ENCODE measurements at places on chromosomes 11 and 22.

DNA sequence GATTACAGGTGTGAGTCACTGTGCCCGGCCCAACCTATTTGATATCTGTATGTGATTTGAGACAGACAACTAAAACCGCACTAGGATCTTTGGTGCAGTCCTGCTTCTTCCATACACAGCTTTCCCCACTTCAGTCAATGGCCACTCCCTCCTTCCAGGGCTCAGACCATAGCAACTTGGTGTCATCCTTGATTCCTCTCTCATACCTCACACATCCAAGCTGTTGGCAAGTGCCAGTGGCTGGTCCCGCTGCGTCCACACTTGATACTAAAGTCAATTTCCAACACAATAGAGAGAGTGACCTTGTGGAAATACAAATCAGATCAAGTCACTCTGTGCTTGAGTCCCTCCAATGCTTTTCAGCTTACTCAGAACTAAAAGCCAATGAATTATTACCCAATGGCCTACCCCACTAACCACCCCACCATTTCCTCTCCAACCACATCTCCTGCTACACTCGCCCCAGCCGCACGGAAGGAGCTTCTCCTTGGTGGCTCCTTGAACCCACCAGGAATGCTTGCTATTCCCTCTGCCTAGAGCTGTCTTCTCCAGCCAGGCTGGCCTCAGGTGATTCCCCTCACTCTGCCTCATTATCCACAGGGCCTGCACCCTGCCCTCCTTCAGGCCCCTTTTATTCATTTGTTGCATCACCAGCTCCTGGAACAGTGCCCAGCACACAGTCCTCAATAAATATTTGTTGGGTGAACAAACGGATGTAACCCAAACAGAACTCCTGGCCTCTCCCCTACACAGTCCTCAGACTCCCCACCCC, 12.9 kb downstream of the ABTB2 start:
- no peak for DNase-seq

- DNase-seq, result no peak
These were observed 1406.8 kb downstream of the TBC1D22A start for GRCh38 chr22:48169227-48169626.

DNA sequence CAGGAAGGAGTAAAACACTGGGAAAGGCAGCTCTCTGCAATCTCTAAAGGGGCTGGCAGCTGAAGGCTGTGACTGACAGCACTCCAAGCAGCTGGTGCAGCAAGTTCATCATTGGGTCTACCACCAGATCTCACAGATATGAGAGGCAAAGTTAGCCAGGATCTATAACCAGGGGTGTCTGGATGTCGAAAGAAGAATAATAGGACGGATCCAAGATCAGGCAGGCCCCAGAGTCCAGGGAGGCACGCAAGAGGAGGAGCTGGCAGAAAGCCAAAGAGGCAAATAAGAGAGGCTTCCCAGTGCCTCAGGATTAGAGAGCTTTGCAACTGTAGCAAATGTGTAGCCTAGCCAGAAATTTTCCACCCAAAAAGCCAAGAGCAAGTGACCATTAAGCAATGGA, 77.1 kb downstream of the RBMXL2 start:
- DNase-seq, result no peak

GRCh38 chr11:66843776-66844495, 695 bp downstream of the RCE1 start:
- peak; percentile 15 for DNase-seq

- no peak for DNase-seq
These were observed 1.7 kb downstream of the TMEM184B start for GRCh38 chr22:38271101-38271500.

DNA sequence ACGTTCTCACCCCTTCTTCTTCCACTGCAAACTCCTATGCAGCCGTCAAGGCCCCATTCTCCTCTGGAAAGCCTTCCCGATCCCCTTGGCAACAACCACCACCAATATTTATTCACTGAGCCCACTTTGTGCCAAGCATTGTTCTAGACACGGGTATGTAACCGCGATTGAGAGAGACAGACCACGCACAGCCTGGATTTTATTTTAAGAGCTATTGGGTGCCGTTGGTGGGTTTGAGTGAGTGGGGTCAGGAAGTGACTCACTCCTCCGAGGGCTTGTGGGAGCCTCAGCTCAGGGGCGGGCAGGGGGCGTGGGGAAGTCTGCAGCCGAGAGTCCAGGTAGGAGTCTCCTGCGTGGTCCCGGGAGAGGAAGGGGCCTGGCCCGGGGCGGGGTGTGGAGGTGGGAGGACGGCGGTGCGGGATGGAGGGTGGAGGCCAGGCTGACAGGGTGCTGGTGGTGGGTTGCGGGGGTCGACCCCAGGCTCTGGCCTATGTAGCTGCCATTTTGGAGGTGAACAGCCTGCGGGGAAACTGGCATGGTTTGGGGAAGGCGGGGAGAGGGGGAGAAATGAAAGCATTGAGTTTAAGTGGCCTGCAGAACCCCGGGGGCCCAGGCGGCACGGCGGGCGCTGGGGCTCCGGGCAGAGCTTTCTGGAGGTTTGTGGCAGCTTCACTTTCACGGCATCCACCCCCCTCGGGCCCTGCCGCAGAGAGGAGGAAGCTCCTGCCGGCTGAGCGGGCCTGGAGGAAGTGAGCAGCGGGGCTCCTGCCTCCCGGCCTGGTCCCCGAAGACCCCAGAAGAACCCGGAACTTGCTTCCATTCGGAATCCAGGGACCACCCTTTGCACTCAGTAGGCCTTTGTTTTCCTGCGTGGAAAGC, 547 bp downstream of the PARVG start:
- peak; percentile 5 for DNase-seq

- no peak for DNase-seq
These were observed 342.8 kb upstream of the MTNR1B start for GRCh38 chr11:92626624-92627023.

GRCh38 chr11:37788141-37788877, 1190.3 kb upstream of the RAG2 start:
- no peak for DNase-seq

DNA sequence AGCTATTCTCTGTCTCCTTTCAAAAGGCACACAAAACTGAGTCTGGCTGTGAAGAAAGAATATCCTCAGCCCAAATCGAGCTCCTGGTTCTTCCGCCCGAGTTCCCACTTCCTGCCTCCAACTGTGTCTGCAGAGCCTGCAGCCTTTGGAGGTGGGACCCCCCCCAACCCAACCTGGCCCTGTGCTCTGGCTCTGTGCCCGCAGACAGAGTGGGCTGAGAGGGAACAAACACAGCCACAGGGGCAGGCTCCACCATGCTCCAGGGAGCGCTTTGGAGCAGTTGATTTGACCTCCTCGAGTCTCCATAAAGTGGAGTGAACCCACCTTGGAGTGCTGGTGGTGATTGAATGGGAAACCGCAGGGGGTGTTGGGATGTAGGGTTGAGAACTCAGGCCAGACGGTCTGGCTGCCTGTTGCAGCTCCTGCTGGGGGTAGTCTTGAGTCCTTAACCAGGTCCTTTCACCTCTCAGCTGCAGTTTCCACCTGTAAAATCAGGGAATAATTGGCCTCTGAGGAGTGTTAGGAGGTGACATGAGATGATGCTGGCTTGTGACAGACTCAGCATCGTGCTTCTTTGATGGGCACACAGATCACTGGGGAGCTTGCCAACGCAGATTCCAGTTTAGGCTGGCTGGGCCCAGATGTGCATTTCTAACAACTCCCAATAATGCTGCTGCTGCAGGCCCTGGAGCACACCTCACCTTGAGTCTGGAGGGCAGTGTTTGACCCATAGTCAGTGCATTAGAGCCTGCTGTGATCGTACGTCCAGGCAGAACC, 11.4 kb downstream of the DAGLA start:
- no peak for DNase-seq

DNA sequence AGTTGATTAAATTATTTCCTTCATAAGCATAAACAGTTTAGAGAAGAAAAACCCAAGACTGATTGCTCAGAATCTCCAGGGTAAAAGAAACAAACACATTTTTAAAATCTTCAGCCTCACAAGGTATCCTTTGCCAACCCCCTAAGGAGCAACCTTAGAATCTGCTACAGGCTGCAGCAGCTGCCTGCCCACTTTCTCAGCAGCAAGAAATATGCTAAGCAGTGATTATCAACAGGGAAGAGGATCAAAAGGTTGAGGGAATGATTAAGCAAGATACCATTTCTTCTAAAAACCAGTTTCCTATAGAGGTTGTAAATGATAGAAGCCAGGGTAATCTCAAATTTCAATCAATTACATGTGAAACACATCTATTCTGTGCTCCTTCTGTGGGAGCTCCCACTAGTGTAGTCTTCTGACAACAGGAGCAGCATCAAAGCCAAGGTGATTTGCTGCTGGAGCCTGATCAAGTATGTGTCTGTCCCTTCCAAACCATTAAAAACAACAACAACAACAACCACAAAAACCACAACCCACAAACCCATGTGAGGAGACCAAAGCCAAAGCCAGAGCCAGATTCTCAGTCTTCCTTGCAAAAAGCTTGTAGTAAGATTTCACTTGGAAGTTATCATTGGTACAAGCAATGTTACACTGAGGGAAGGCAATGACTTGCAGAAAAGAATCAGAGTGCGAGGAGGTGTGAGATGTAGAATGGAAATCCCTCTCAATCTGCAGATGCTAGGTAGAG, 761.2 kb downstream of the DLG2 start:
- DNase-seq, result no peak

DNA sequence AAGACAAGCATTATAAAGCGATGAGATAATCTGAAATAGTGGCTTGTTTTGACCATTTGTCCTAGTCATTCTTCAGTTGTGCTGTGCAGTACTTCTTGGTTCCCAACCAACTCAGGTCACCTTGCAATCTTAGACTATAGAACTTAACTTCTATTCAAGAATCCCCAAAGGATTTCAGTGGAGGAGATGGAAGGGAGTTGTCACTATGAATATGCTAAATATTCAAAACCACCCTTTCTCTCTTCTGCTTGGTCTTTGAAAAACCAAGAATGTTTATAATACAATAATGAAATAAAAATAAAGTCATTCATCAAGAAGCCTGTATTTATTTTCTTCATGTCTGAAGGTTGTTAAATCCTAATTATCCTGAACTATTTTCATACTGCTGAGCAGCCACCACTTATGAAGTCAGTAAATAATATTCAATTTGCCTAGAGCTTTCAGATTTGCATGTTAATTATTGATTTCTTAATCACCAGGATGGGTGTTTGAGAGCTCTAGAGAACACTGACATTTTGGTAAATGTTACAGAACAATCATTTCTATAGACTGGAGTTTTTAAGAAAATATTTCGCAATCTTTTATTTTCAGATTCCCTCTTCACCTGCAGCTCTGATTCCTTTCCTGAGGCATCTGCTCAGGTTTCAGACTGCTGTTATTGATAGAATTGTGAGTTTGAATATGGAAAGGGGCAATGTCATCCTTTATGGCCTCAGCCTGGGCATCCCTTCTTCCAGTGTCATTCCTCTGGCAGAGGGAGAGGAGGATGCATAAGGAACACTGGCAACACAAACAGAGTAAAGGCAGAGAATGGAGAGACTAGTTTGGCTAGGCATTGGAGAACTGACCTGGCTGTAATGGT, 91.5 kb upstream of the USP47 start:
- no peak for DNase-seq

GRCh38 chr11:8905528-8906165, 5.3 kb upstream of the AKIP1 start:
- no peak for DNase-seq

DNA sequence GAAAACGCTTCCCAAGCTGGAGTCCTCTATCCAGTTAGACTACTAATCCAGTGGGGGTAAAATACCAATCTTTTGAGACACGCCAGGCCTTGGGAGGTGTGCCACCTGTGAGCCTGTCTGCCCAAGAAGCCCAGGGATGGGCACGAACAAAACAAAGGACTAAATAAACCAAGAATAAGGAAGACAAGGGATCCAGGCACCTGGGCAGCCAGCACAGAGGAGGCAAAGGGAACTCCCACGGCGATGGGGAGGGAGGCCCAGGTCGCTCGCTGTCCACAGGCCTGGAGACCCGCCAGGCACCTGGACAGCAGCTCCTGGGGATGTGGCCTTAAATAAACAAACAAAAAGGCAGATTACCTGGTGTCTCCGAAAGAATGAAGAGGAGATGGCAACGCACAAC, 31.4 kb downstream of the LRFN4 start:
- DNase-seq, result no peak

GRCh38 chr11:87477321-87477720, 439.6 kb downstream of the TMEM135 start:
- no peak for DNase-seq

GRCh38 chr11:68750195-68751003, 921 bp downstream of the TESMIN start:
- DNase-seq, result no peak

- no peak for DNase-seq
These were observed 57.9 kb upstream of the PARVA start for GRCh38 chr11:12319461-12319951.

GRCh38 chr11:2507212-2507901, 62.5 kb downstream of the KCNQ1 start:
- no peak for DNase-seq

DNA sequence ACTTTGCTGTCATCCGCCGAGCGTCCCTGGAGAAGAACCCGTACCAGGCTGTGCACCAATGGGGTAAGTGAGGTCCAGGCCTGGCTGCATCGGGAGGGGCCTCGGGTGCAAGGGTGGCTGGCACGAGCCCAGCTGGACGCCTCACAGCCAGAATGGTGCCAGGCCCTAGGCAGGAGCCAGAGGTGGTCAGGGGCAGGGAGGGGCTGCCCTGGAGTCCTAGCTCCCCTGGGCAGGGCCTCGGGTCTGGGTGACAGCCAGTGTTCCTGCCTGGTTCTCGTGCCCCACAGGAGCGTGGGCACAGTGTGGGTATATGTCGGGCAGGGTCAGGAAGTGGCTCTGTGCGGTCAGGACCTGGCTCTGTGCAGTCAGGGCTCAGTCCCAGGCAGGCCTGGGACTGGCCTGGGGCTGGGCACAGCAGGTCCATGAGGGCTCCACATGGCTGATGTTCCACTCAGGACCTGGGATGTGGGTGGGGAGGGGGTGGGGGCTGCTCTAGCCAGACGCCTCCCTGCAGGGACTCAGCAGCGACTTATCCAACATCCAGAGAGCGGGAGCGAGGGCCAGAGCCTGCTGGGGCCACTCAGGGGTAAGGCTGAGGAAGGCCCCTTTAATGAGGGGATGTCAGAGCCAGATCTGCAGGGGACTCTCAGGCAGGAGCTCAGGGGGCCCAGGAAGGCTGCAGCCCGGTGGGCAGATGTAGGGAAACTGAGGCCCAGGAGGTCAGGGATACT, 1.2 kb downstream of the TSPAN32 start:
- peak; percentile 37 for DNase-seq

DNA sequence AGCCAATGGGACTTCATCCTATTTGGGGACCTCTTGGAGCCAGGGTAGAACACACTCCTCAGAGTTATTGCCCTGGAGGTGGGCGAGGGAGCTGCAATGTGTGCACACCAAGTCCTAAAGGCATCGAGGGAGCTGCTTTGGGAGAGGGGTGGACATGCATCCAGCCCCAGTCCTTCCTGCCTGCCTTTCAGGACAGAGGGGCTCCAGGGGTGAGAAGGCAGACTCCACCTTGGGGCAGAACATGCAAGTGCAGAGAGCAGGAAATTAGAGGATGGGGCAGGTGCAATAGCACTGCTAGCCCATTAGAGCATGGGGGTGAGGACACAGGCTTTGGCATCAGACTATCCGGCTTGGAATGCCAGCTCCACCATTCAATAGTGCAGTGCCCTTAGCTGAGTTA, 288.5 kb downstream of the OPCML start:
- DNase-seq, result no peak

GRCh38 chr11:17001806-17002205, 12.4 kb downstream of the PLEKHA7 start:
- no peak for DNase-seq

GRCh38 chr11:111698852-111699559, 67.2 kb downstream of the PPP2R1B start:
- no peak for DNase-seq
